ENCODE measurements at places on chromosomes 16 and 17.

DNA sequence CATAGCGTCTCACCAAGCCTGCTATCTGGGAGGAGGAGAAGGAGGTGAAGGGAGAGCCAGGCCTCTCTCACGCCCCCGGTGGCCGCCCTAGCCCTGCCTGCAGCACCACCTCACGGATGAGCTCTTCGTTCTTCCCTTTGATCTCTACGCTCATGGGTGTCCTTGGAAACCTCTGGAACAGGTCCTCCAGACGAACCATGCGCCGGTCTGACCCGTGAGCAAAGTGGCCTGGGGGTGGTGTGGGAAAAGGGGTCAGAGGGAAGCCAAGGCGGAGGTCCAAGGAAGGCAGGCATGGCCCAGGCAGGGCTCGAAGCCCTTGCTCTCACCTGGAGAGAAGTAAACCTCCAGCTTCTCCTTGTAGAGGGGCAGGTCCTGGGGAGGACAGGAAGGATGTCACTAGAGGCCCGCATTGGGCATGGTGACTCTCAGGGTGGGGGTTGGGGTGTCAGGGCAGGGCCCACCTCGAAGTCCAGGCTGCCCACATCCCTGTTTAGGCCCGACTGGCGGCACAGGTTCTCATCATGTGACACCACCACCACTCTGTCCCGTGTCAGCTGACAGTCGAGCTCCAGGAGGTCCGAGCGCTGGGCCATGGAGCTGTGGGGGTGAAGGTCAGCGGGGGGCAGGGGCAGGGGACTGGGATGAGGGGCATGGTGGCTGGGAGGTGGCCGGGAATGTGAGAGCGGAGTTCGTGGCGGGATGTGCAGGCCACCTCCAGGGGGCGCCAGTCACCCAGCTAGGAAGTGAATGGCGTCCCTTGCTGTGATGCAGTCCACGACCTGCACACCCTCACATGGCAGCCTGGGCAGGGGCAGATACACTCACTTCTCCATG, 923 bp downstream of the GDPD3 start:
- H3K27ac ChIP-seq = peak overlapping the region; percentile 39
- H3K27me3 ChIP-seq = no peaks in the 10 kb centered on the region
- DNase-seq = peak; percentile 72

GRCh38 chr17:79670537-79671084, 59.8 kb upstream of the RBFOX3 start:
- peaks cover 60% of the 10 kb centered on the region for H3K27me3 ChIP-seq
- H3K4me3 ChIP-seq = no peak overlapping the region
- H3K4me1 ChIP-seq = no peaks in the 10 kb centered on the region
- no peak for DNase-seq
- H3K36me3 ChIP-seq = no peaks in the 10 kb centered on the region

DNA sequence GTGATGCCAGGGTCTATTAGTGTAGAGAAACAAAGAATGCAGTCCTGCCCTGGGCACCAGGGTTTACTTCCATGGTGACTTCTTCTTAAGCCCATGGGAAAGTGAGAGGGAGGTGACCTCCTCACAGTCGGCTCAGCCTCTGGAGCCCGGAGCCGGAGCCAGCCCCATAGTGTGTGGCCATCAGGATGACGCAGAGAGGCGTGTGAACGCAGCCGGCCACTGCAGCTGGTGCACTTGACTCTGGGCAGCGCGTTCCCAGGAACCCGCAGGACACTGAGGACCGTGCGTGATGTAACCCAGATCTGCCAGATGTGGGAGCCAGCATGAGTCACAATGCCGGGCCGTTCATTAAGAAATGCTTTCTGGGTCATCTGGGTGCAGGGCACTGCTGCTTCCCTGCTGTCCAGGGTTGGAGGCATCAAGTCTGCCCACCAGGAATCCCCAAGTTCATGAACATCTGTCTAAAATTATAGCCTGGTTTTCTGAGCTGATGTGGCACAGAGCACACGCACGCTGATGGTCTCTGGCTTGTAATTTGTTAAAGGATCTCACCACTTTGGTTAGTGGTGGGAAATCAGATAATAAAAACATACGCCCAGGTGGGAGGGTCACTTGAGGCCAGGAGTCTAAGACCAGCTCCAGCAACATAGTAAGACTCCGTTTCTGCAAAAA, 114.1 kb downstream of the PITPNC1 start:
- H3K4me1 ChIP-seq = peaks cover 17% of the 10 kb centered on the region
- DNase-seq = no peak
- peaks cover 12% of the 10 kb centered on the region for H3K36me3 ChIP-seq
- no peak overlapping the region for H3K4me3 ChIP-seq
- H3K27ac ChIP-seq = no peak overlapping the region

- no peaks in the 10 kb centered on the region for H3K27me3 ChIP-seq
- no peaks in the 10 kb centered on the region for H3K4me1 ChIP-seq
- H3K27ac ChIP-seq = no peak overlapping the region
- peaks cover 28% of the 10 kb centered on the region for H3K36me3 ChIP-seq
Measured at GRCh38 chr16:10465821-10466220, 80.0 kb downstream of the ATF7IP2 start.

DNA sequence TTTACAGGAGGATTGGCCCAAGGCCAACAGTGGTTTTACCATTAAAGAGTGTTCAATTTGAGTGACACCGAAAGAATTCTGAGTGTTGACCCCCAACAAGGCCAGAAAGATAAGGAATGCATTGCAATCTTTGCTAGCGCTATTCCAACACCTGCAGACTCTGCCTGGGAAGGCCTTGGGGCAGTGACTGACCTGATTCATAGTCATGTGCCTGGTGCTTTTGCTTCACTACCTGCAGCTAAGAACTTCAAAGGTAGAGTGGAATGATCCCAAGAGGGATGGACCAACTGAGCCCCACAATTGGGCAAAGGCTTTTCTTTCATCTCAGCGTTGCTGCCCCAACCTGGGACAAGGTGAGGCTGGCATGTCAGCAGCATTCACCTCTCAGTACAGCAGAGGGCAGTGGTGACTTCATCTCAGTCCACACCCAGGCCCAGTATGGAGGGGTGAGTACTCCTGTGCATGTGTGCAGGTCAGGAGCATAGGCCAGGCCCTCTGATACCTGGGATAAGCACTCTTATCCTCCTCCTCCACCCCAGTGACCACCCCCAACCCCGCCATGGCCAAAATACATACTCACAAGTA, 149.6 kb upstream of the GNAO1 start:
- peak overlapping the region; percentile 3 for H3K27ac ChIP-seq
- peaks cover 22% of the 10 kb centered on the region for H3K27me3 ChIP-seq
- DNase-seq = peak; percentile 46
- H3K4me3 ChIP-seq = no peak overlapping the region
- H3K4me1 ChIP-seq = no peaks in the 10 kb centered on the region

DNA sequence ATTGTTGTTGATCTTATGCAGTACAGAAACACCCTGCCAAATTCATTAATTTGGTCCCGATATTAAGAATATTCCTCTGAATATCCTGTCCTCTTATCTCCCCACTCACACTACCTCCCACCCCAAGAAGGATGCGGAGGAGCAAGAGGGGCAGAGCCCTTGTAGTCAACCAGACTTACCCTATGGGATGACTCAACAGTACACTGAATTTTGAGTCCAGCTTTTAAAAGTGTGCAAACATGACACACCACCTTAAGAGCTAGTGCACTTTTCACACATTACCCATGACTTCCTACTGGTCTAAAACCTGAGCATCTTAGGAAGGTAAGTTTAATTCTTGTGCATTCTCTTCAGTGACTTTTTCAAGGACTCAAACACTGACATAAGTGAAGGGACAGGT, 9.5 kb downstream of the USP22 start:
- no peak for DNase-seq
- H3K27ac ChIP-seq = peak overlapping the region; percentile 84
- no peaks in the 10 kb centered on the region for H3K27me3 ChIP-seq
- peaks cover 47% of the 10 kb centered on the region for H3K36me3 ChIP-seq
- peak overlapping the region; percentile 71 for H3K4me3 ChIP-seq
- peaks cover 84% of the 10 kb centered on the region for H3K4me1 ChIP-seq

DNA sequence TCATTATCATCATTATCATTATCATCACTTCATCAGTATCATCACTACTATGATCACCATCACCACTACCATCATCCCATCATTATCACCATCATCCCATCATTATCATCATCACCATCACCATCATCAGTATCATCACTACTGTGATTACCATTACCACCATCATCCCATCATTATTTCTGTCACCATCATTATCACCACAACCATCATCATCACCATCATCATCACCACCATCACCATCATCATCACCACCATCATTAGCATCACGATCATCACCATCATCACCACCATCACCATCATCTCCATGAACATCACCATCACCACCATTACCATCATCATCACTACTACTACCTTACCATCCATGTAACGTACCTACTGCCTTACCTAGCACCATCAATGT, 368.8 kb downstream of the SEC14L1 start:
- H3K27me3 ChIP-seq = no peaks in the 10 kb centered on the region
- peaks cover 4% of the 10 kb centered on the region for H3K4me1 ChIP-seq
- no peak overlapping the region for H3K4me3 ChIP-seq

GRCh38 chr16:11411059-11411550, 65.8 kb downstream of the RMI2 start:
- no peaks in the 10 kb centered on the region for H3K36me3 ChIP-seq
- H3K27ac ChIP-seq = no peak overlapping the region
- peaks cover 4% of the 10 kb centered on the region for H3K27me3 ChIP-seq

GRCh38 chr16:31080035-31080629, 5.9 kb downstream of the ZNF646 start:
- H3K27me3 ChIP-seq = no peaks in the 10 kb centered on the region
- H3K27ac ChIP-seq = no peak overlapping the region
- no peak overlapping the region for H3K4me3 ChIP-seq
- peaks cover 23% of the 10 kb centered on the region for H3K4me1 ChIP-seq

DNA sequence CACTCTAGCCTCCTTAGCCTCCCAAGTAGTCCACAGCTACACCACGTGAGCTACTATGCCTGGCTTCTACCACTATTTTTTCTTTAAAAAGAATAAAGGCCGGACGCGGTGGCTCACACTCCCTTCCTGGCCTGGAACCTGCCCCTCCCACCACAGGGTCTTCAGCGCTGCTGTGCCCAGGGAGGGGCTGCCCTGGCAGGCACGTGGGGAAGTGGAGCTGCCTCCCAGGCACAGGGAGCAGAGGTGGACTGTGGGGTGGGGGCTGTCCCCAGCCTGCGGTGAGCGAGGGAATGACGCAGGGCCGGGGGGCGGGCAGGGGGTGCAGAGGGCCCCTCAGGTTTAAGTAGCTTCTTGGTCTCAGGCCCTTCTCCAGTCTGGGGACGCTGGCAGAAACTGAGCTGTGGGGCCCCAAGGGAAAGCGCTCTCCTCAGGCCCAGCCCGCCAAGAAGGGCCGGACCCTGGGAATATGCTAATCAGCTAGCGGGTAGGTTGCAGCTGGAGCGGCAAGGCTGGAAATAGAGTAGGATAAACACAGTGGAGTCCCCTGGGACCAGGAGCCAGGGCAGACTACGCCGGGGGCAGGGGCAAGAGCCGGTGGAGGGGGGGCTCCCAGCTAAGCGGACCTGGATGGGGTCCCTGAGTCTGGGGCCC, 46.8 kb downstream of the TIMM22 start:
- H3K4me3 ChIP-seq = no peak overlapping the region
- no peaks in the 10 kb centered on the region for H3K4me1 ChIP-seq
- peaks cover 36% of the 10 kb centered on the region for H3K36me3 ChIP-seq
- H3K27me3 ChIP-seq = no peaks in the 10 kb centered on the region
- no peak for DNase-seq

DNA sequence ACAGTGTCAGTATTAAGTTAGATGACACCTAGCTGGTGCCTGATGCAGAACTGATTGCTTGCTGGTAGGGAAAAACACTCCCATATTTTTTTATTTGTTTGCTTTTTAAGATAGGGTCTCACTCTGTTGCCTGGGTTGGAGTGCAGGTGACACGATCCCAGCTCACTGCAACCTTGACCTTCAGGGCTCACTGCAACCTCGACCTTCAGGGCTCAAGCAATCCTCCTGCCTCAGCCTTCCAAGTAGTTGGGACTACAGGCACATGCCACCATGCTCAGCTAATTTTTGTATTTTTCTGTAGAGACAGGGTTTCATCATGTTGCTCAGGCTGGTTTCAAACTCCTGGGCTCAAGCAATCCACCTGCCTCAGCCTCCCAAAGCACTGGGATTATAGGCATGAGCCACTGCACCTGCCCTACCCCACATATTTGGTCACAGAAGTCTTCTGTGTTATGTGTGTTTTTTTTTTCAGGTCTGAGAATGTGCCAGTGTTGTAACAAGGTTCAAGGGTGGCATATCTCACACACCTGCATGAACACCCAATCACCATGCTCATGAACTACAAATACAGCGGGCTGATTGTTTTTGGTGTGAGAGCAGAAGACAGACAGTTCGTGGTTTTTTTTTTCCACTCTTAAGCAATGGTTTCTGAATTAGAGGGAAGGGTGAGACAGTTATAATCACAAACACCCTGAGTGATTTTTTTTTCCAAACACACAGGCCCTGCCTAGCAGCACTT, 22.8 kb downstream of the SPAG9 start:
- H3K4me3 ChIP-seq = no peak overlapping the region
- peaks cover 30% of the 10 kb centered on the region for H3K4me1 ChIP-seq
- no peak overlapping the region for H3K27ac ChIP-seq
- peaks cover 5% of the 10 kb centered on the region for H3K27me3 ChIP-seq
- peaks cover 7% of the 10 kb centered on the region for H3K36me3 ChIP-seq
- DNase-seq = no peak

DNA sequence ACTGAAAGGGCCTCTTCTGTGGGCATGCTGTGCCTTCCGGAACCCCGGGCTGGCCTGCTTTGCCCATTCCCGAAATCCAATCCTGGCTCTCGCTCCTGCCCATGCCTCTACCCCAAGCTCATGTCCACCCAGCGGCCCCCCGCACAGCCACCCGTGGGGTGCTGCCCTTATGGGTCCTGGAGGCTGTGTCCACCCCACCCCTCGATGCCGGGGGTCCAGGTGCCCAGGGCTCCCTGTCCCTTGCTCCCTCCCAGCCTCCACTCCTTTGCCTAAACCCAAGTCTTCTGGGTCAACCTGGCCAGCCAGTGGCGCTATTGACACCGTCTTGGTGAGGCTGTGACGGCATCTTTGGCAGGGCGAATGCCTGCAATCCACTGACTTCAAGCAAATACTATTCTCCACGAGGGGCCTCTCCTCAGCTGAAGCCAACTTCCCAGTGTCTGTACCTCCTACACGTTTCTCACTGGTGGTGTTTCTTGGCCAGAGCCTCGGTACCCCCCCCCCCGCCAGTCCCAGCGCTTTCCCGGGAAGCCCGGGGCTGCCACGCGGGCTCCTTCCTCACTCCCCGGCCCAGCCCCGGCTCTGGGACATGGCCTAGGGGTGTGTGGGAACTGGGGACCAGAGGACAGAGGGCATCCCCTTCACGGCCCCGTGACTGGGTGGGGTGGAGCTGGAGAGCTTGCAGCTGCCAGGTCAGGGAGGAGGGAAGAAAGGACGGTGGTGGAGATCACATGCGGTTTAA, 12.2 kb upstream of the DUS1L start:
- H3K4me1 ChIP-seq = no peaks in the 10 kb centered on the region
- H3K36me3 ChIP-seq = peaks cover 14% of the 10 kb centered on the region
- DNase-seq = no peak
- H3K27ac ChIP-seq = no peak overlapping the region
- H3K4me3 ChIP-seq = no peak overlapping the region
- peaks cover 10% of the 10 kb centered on the region for H3K27me3 ChIP-seq

- no peak overlapping the region for H3K4me3 ChIP-seq
- no peaks in the 10 kb centered on the region for H3K36me3 ChIP-seq
- no peak for DNase-seq
- H3K27me3 ChIP-seq = peaks cover 8% of the 10 kb centered on the region
- H3K27ac ChIP-seq = no peak overlapping the region
Measured at GRCh38 chr17:58829172-58829637, 73.6 kb downstream of the PPM1E start.

- DNase-seq = no peak
- H3K36me3 ChIP-seq = no peaks in the 10 kb centered on the region
- no peaks in the 10 kb centered on the region for H3K4me1 ChIP-seq
Measured at GRCh38 chr17:17445925-17446665, 30.7 kb upstream of the MED9 start.
